ENCODE measurements at places on chromosomes 1 and 21.

DNA sequence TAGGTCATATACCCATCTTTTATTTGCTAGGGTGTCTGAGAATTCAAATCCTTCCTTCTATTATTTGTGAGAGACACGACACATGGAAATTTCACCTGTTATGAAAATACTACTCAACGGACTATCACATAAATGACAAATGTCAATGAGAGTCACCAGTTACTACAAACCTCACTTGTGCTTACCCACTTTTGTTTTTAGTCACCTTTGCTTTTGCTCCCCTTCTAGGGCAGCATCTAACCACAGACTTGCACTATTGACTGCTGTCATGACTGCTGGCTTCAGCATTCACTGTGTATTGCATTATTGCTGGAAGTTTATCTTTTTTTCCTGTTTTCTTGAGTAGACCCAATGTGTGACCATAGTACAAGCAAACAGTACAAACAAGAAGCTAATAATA, 1048.0 kb downstream of the PLA2G4A start:
- DNase-seq = no peak

GRCh38 chr1:63411066-63411465, 43.6 kb downstream of the ALG6 start:
- no peak for DNase-seq

GRCh38 chr1:194042736-194043135, 856.3 kb upstream of the B3GALT2 start:
- DNase-seq = no peak

DNA sequence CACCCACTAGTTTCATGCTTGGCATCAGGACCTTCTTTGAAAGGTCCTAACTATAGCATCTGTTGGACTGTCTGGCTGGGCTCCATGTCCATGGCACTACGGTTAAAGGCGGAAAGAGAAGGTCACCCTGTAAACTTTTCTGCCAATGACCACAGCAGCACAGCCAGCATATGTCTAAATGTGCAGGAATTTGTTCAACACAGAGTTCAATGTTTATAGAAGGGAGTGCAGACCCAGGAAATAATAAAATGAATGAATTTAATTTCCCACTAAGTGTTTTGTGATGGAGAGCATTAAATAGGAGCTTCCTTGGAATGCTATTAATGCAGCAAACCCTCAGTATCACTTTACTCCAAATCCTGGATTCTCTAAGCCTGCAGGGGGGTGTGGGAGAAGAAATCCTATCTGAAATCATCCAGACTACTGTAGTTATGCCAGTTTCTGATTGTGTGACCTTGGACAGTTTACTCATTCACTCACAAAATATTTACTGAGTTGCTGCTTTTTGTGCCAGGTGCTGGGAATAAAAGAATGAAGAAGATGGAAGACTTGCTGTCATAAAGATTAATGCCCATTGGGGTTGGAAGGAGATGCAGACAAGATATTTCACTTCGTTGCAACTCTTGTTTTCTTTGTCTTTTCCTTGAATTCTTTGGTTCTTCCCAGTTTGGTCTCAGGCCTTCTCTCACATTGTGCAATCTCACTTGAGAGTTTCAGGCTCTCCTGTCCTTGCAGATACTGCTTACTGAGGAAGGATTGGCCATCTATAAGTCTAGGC, 195.0 kb downstream of the ROR1 start:
- DNase-seq = no peak

- no peak for DNase-seq
Measured at GRCh38 chr1:245213066-245213831, 58.5 kb downstream of the KIF26B start.

GRCh38 chr1:230090194-230090711, 23.2 kb downstream of the GALNT2 start:
- DNase-seq = no peak

- DNase-seq = no peak
Measured at GRCh38 chr1:89604414-89604735, 28.5 kb upstream of the LRRC8C start.

GRCh38 chr1:160664573-160665051, 17.8 kb upstream of the SLAMF1 start:
- no peak for DNase-seq

GRCh38 chr1:193338194-193338593, 151.8 kb upstream of the B3GALT2 start:
- no peak for DNase-seq

- no peak for DNase-seq
Measured at GRCh38 chr1:114118351-114118990, 35.2 kb downstream of the SYT6 start.

- DNase-seq = no peak
Measured at GRCh38 chr1:205929496-205930194, 13.6 kb downstream of the SLC26A9 start.

DNA sequence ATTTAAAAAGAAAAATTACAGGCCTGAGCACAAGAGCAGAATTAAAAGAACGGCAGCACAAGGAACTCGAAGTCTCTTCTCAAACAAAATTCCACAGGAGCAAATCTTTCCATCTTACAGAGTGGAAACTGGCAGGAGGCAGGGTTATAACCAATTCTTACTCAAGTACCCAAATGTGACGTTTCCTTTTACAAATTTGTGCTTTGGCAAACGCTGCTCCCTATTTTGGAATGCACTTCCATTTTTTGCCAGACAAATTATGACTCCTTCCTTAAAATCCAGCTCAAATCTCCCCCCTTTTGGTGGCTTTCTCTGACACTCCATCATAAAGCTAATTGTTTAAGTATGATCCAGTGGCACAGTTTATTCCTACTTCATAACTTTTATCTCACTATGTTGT, 7.8 kb downstream of the ERI3 start:
- DNase-seq = no peak

DNA sequence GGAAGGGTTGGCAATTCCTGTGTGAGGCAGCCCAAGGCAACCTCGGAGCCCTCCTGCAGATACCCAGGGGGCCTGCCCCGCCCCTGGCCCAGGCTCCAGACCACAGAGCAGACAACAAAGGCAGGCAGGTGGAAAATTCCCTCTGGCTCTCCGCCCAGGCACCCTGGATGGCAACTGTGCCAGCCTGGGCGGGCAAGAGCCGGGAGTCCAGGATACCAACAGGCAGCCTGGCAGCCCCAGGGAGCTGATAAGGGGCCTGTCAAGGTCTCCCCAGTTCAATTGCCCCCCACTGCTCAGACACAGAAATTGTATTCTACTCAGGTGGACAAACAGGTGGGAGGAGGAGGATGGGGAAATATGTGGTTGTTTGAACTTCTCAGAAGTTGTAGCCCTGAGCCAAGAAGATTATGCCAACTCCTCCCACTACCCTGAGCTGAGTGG, 15.4 kb upstream of the GPR37L1 start:
- no peak for DNase-seq

DNA sequence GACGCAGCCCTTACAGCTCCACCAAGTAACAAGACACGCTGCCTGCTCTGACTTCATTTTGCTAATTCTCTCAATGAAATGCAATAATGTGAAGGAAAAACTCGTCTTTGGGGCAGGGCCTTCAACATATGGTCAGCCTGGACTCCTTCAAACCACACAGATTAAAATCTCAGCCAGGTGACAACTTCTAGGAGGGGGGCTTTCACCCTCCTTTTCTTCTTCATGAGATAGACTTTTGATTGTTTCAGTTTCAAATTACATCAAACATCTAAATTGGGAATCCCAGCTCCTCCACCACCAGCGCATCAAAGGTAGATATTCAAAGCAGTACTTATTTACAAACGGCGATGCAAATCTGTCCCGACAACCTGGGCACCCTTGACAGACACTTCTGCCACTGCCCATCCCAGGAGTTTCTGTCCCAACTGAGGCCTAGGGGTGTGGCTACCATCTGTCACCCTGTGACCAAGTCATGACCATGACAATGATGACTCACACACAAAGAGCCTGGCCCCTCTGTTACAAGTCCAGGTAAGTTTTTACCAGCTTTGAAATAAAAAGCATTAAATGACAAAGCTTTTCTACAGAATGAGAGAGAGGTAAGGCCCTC, 29.7 kb downstream of the SSBP3 start:
- no peak for DNase-seq

- no peak for DNase-seq
Measured at GRCh38 chr1:3718764-3719163, 33.5 kb upstream of the CCDC27 start.

DNA sequence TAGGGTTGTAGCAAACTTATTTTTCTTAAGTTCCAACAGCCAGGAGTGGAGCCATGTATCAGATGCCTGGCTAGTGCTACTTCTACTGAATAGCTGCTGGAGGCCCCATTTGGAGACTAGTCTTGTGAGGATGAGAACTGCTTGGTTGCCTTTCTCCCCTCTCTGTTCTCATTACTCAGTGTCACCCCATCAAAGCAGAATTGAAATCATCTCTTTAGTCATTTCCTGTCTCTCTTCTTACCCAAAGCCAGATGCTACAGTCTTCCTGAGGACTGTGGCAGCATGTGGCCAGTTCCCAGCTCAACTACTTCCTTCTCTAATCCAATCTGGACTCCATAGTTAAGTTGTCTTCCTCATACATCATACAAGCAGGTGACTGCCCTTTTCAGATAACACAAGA, 197.5 kb downstream of the BRINP2 start:
- no peak for DNase-seq

DNA sequence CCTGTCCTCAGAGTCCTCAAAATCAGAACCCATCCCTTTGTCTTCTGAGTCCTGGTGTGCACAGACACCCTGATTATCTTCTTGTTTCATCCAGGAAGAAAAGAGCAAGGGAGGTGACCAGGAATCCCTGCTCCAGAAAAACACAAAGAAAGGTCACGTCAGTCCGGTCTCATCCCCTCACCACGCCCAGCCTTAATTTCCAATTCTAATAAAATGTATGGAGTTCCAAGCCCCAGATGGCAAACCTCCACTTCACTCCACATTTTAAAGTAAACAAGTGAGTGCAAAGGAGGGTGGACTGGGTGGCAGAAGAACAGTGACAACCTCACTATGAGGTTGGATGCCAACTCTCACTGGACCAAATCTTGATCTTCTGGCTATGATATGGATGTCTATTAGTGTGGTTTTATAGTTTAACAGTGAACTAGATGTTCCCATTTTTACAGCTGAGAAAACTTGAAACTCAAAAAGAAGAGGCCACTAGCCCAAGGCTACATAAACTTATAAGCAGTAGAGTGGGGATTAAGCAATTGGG, 22.0 kb downstream of the ZNF697 start:
- DNase-seq = no peak

DNA sequence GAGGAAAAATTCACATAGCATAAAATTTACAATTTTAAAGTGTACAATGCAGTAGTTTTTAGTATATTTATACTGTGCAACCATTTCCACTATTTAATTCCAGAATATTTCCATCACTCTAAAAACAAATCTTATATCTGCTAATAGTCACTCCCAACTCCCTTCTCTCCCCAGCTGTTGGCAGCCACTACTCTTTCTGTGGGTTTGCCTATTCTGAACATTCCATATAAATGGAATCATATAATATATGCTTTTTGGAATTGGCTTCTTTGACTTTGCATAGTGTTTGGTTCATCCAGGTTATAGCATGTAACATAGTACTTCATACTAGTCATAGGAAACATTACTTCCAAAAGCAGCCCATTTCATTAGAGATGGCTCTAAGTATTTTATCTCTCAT, 25.0 kb upstream of the TMEM39B start:
- DNase-seq = no peak

DNA sequence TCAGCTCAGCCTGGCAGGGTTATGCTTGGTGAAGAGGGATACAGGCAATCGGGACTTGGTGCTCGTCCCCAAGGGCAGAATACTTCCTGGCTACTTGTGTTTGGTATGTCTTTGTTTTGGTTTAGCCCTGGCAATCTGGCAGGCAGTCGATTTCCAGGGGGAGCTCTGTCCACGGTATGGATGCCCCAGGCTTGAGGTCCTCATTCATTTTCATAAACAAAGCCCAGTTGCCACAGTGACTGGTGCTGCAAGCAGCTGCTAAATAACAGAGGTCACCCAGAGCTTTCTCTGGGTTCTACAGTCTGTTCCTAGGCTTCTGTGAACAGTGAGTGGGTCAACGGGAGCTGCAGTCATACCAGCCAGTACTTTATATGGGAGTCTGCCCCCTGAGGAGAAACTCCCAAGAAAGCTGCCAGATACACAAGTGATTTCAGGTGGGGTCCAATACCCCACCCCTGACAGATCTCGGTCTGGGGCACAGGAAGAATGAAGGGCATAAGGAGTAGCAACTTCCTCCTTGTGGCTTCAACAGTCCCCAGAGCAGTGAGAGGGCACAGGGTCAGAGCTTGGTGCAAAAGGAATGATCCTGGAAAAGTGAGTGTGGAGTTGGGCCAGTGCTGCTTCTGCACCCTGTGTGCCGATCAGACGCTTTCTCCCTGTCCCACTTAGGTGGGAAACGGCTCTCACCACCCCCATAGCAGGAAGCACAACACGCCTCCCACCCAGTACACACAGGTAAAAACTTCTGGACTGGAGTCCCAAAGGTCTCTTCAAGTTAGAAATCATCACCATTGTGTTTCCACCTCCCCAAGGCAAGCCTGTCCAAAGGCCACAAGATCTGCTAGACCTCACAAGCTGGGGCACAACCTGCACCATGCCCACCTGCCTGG, 55.5 kb downstream of the TGFBR3 start:
- DNase-seq = no peak

DNA sequence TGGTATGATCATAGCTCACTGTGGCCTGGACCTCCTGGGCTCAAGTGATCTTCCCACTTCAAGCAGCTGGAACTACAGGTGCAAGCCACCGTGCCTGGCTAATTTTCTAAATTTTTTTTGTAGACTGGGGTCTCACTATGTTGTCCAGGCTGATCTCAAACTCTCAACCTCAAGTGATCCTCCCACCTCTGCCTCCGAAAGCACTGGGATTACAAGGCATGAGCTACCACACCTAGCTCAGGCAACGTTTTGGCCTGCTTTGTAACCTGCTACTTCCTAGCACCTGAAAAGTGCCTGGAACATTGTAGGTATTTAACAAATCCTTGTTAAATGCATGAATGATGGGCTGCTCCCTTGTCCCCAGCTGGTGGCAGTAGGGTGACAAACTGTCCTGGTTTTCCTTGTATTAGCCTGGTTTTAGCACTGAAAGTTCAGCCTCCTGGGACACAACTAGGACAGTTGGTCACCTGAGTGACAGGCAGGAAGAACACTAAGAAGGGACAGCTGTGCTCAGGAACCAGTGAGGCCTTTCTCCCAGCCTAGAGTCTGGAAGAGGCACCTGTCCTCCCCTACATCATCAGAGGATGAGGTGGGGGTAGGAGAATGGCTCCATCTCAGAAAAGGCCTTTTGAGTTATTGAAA, 88.5 kb upstream of the CD34 start:
- no peak for DNase-seq

DNA sequence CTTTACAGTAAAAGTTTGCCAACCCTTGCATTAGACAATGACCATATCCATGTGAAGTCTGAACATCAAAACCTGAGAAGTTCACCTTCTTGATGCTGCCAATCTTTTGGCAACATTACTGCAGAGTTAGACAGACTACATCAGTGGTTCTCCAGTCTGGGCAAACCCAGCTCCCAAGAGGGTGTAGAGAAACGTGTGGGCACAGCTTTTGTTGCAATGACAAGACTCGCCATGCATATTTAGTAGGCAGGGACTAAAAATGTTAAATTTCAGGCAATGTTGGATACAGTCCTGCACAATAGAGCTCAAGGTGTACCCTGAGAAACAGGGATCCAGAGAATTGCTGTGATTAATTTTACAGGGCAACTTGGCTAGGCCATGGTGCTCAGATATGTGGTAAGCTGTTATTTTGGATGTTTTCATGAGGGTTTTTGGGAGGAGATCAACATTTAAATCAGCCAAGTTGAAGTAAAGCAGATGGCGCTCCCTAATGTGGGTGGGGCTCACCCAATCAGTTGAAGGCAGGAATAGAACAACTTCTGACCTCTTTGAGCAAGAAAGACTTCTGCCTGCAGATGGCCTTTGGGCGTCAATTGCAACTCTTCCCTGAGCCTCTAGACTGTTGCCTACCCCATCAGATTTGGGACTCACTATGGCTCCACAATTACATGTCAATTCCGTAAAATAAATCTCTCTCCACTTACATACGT, 37.6 kb upstream of the CLDN14 start:
- no peak for DNase-seq
